ENCODE measurements at places on chromosomes 11 and 22. TPM values are rescaled to one million over a fixed set of nuclear protein-coding genes. Genes with fewer than 3 reads are reported as not detected.

The FGF4 gene
- 3.5 TPM for total RNA-seq

The CEND1 gene
- 0.14 TPM for total RNA-seq

The CECR2 gene
- total RNA-seq, result 98.9 TPM

The SYCE3 gene
- 0.91 TPM for total RNA-seq

The B3GAT1 gene
- total RNA-seq, result 20.4 TPM

The MALAT1 gene
- total RNA-seq, result 6,894 TPM

The CRYAB gene
- total RNA-seq, result 2.2 TPM

The EMID1 gene
- total RNA-seq, result 36.1 TPM

The CNGA4 gene
- 1.7 TPM for total RNA-seq

DNA sequence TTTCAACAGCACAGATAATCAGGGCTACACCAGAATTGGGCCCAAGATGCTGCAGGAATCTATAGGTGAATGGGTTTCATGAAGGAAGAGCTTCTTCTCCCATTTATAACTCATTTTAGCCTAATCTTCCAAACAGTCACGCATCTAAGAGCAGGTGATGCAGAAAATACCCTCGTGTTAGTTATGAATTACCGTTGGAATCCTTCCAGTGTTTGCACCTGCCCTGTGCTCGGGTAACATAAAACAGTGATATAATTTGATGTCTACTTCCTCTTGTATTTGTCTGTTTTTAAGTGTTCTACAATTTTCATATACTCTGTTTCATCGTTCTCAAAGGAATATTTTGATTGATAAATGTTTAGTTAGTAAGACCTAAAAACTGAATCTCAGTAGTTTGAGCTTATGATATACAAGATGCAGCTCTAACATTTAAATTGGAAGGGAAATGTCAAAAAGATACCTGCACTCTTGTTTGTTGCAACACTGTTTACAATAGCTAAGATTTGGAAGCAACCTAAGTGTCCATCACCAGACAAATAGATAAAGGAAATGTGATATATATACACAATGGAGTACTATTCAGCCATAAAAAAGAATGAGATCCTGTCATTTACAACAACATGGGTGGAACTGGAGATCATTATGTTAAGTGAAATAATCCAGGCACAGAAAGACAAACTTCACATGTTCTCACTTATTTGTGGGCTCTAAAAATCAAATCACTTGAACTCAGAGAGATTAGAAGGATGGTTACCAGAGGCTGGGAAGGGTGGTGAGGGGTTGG is 42.1 kb downstream of the PPARA start:
- no peak for DNase-seq

- no peak for DNase-seq
Measured at GRCh38 chr22:45336971-45337431, 27.3 kb downstream of the FAM118A start.

DNA sequence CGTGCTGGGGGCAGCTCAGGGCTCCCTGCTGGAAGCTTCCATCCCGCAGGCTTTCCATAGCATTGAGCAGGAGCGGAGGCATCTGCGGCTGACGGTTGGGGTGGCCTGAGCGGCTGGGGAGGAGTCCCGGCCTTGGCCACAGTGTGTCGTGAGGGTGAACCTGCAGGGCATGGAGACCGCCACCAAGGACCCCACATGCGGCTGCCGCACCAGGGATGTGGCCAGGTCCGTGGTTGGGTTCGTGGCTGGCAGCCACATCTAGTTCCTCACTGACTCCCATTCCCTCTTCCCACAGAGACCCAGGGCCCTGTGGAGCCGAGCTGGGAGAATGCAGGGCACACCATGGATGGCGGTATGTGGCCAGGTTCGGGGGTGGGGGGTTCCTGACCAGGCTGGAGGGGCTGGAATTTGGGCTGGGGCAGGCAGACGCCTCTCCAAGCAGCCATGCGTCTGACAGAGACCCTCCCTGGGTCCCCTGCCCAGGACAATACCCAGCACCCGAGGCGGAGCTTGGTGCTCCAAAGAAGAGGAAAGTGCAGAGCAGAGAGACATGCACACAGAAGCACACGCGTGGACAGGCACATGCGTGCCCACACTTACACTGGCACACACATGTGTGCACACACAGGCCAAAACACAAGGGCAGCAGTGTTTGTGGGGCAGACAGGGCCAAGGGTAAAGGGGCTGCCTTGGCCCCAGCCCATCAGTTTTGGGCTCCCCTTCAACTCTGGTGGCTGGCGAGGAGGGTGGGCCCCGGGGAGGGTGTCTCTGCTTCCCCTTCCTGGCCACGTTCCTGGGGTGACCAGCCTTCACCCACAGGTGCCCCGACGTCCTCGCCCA is 2.7 kb downstream of the MUC5B start:
- DNase-seq, result peak; percentile 43

DNA sequence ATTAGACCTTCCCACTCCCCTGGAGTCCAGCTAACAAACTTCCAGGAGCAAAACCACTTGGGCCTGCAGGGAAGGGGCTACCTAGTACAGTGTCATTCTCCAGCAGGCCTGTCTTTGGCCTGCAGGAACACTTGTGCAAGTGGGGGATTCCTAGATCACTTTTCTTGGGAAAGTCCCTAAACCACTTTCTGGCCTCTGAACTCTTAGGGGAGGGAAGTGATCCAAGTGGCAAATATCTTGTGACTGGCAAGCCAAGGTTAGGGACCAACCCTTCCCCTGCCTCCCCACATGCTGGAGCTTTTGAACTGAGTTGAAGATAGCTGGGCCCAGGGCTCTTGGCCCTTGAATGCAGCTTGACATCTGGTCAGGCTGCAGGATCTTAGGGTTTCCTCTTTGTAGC is 17.2 kb downstream of the PPFIBP2 start:
- DNase-seq, result no peak

- DNase-seq, result no peak
Measured at GRCh38 chr22:27533105-27533745, 268.3 kb downstream of the MN1 start.

GRCh38 chr11:77789061-77789730 is 31.3 kb downstream of the RSF1 start:
- peak; percentile 57 for DNase-seq

- DNase-seq, result no peak
Measured at GRCh38 chr11:18367431-18367830, 26.9 kb upstream of the LDHA start.

GRCh38 chr22:24518771-24519485 is 23.8 kb downstream of the UPB1 start:
- DNase-seq, result no peak

GRCh38 chr11:111463276-111463675 is 48.9 kb downstream of the BTG4 start:
- DNase-seq, result no peak

DNA sequence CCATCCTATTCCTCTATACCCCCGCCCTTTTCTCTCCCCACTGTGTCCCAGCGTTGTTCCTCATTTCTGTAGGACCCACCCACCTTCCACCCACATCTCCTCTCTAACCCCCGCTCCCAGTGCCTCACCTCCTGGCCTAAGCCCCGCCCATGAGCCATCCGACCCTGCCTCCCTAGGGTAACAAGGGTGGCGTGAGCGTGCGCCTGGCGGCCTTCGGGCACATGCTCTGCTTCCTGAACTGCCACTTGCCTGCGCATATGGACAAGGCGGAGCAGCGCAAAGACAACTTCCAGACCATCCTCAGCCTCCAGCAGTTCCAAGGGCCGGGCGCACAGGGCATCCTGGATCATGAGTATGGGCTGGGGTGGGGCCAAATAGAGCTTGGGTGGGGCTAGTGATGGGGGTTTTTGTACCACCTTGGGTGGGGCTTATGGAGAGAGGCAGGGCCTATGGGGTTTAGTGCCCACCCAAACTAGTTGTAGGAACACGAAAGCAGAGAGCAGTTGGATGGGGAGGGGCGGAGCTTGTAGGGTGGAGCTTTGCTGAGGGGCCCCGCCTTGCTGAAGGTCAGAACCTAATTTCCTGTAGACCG is 4.5 kb downstream of the INPP5J start:
- DNase-seq, result peak; percentile 92

DNA sequence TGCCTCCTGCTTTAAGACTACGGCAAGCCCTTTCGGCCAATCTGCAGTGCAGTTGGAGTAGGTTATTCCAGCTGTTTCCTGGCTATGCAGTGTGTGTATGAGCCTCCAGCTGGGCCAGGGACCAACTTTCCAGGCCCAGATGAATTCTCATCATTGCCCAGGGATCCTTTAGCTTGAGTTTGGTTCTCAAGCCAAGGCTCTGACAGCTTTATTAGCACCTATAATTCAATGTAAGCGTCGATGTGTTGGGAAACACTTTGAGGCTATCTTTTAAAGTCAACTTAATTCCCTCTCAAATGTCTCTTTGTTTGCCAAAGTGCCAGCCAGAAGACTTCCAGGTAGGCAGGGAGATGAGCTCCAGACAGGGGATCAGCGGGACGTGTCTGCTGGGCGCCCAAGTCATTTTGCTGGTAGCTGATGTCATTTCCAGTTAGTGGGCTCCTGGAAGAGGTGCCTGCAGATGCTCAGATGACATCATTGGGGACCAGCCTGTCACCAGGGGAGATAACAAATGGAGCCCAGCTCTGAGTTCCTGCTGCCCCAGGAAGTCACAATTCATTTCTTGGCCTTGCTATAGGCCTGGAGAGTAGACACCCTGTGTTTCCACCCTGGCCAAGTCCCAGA is 520.4 kb downstream of the SOX6 start:
- DNase-seq, result no peak

DNA sequence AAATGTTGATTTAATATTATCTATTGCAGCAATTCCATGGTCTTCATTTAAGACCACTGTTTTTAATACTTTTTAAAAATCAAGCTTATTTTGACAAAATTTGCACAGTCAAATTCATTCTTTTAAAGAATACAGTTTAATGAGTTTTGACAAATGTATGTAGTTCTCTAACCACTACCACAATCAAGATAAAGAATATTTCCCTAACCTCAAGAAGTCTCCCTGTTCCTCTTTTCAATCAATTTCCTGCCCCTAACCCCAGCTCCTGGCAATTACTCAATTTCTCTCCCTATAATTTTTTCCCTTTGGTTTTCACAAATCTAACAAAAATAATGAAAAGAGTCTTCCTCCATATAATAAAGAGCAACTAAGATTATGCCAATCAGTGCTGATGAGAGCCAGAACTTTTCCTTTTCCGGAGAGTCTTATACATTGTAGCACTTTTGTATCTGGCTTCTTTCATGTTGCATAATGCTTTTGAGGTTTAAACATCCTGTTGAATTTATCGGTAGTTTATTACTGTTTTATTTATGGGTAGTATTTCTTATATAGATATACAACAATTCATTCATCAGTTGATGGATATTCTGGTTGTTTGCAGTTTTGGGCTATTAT is 231.7 kb downstream of the AASDHPPT start:
- no peak for DNase-seq

DNA sequence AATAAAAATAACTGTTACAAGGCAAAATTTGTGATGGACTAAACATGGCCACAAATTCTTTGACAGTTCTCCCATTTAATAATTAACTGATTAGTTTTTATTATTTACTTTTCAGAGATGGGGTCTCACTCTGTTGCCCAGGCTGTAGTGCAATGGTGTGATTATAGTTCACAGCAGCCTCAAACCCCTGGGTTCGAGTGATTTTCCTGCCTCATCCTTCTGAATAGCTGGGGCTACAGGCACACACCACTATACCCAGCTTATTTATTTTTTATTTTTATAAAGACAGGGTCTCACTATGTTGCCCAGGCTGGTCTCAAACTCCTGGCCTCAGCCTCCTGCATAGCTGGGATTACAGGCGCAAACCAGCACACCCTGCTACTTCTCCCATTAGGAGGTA is 4.5 kb upstream of the PATL1 start:
- no peak for DNase-seq

DNA sequence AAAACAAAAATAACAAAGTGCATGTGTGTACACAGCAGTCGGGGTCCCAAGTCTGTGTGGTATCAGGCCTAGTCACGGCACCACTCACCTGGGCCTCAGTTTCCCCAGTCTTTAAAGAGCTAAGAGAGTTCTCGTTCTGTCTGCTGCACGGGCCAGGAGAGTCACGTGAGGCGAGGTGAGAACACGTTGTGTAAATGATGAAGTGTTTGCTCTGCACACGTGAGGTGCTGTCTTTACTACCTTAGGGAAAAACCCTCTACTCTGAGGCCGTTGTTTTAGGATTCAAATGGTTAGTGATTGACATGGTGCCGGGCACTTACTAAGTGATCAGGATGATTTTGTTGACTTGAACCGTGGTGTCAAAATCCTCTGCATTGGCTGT is 86.5 kb upstream of the PPARA start:
- DNase-seq, result peak; percentile 12

Measured in endodermal cell (in vitro differentiated cells).